ENCODE measurements at places on chromosomes 7 and 10.

DNA sequence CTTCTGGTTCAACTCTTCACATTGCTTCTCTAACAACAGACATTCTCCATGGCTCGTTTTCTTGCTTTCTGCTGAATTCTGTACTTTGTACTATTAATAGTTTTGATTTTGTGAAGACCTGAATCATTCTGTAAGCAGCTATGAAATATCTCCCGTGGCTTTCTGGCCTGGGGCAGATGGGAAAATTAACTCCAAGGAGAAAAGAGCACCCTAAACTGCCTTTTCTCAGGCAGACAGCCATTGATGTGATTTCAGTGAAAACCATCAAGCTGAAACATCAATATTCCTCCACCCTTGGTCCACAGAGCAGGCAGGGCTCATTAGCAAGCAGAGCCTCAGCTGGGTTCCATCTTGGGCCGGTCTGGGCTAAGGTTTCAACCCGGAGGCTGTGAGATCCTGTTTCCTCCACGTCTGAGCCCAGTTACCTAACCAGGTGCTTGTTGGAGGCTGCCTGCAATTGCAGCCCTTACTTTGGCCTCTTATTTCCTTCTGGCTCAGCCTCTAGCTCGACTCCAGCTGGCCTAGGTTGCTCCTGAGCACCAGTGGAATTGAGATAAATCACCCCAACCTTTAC, 21.1 kb upstream of the EZH2 start:
- DNase-seq: no peak

DNA sequence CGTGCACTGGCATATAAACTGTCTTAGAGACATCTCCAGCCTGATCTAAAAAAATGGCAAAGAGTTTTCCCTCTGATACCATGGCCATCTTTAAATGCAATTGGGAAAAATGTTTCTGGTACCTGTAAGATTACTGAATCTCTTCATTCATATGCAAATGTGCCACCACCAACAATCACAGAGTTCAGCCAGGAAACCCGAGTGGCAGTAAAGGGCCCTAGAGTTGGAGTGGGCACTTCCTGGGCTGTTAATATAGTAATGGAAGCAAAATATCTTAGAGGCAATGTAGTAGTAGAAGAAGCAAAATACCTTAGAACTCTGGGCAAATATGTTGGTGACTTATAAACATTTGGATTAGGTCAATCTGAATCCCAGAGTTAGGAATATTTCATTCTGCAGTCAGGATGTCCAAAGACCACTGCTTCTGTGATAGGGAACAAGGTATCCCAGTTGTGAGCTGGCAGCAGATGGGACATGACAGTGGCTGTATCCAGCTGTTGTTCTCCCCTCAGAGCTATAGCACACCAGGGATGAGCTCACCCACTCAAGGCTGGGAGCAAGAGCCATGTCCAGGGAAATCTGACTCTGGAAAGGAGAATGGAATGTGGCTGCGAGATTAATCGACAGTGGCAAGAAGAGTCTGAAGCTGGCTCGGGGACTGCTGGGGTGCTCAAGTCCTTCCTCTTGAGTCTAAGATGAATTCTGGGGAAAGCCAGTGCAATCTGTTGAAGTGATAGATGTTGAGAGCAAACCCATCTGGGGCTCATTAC, 332.1 kb downstream of the PHTF2 start:
- no peak for DNase-seq

DNA sequence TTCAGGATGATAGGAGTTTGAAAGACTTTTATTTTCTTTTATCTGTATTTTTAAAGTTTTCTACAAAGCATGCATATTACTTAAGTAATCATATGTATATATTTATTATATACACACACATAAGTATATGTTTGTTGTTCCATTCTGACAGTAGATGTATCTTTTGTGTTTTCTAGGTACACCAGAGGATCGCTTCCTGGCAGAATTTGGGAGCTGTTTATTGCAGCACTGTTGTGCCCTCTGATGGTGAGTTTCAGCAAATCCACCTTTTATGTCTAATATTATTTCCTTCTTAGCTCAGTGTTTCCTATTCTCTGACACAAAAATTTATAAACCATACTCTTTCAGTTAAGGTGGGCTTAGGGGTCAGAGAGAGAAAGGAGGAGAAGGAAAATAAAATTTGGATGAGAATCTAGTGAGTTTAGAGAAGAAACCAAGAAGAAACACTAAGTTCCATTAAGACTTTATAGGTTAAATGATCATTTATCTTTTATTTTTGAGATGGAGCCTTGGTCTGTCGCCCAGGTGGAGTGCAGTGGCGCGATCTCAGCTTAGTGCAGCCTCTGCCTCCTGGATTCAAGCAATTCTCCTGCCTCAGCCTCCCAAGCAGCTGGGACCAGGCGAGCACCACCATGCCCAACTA, 59.2 kb upstream of the OIT3 start:
- DNase-seq: peak; percentile 46

DNA sequence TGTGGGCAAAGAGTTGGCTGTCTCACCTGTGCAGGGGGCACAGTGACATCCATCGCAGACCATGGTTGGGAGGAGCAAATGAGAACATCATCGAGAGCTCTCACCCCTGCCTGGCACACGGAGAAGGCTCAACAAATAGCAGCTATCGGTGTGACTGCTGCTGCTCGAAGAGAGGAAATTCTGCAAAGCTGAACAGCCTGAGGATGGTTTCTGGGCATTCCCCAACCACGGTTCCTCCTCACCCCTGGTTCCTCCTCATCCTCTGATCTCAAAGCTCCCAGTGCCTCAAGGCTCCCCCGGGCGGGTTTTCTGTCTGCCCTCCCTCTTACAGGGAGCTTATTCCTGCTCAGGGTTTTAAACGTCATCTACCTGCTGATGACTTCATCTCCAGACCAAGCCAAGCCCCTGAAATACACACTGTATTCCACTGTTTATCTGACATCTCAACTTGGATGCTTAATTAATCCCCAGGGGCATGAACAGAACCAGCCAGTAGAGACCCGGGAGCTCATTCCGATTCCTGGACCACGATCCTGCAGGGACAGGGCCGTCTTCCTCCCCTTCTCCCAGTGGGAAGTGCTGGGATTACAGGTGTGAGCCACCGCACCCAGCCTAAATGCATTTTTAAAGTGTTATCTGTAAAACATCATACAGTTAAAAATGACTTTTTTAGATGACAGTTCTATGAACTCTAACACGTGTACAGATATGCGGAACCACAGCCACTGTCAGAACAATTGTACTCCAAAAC, 19.5 kb upstream of the NOM1 start:
- DNase-seq: no peak

DNA sequence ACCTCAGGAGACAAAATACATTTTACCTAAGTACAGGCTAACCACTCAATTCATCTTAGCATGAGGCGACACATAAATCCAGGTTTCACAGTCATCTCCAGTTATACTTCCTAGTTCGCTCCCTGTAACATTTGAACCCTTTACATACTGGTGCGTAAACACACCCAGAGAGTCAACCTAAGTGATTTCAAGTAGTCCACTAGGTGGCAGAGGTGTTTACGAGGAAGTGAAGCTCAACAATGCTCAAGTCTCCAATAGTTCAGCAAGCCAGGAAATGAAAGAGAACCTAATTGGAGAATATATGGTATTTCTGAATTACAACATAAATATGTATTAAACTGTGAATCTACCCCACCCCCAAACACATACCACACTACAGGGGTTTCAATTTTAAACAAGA, 76.3 kb upstream of the ABCB5 start:
- DNase-seq: peak; percentile 17

DNA sequence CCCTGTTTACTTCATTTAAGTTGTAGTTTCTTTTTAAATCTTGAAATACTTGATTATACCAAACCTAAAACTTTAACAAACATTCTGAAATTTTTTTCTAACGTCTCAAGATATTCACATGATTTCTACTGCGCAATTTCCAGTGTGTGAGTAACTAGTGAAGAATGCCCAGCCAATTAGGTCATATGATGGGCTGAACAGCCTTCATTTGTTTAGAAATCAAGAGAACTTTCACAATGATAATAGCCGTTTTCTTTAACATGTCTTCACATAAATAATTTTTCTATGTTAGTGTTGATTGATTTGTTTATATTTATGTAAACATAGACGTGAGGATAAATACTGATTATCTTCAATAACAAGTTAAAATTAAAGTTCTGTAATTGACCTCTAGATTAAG, 21.8 kb downstream of the STAM start:
- peak; percentile 61 for DNase-seq

DNA sequence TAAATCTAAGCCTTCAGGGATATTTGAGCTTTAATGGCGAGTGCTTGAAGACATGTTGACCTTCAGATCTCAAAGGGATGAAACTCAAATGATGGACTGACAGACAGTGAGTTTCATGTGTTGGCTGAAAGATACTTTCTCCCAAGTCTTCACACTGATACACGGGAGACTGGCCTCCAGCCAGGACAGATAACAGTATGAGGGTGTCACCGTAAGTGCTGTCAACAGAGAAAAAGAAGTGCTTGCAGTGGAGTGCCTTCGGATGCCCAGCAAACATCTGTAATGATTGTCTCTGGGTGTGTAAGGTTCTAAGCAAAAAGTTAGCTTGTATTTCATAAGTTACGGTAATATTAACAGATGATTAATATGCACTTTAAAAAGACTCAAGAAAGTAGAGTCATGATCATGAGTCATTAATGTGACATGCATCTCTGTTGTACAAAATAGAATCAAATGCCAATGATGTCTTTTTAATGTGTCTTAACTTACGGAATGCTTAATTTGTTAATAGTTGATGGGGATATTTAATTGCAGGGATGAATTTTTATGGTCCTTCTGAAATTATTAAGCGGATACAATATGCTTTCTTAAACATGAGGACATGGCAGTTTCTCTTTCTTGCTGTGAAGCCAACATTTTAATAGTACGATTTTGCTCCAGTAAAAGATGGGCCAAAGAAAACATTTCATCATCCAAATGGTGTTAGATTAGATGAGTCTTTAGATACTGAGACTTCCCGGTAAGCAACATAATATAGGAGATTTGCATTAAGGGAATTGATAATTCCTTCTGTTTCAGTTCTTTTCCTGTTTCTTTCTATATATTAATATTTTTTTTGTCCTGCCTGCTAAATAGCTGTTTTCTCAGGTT, 292.5 kb downstream of the GALNT17 start:
- DNase-seq: no peak
